ENCODE measurements at places on chromosomes 6 and 20.

GRCh38 chr6:153956808-153957207 is 82.2 kb upstream of the OPRM1 start:
- no peak for DNase-seq

DNA sequence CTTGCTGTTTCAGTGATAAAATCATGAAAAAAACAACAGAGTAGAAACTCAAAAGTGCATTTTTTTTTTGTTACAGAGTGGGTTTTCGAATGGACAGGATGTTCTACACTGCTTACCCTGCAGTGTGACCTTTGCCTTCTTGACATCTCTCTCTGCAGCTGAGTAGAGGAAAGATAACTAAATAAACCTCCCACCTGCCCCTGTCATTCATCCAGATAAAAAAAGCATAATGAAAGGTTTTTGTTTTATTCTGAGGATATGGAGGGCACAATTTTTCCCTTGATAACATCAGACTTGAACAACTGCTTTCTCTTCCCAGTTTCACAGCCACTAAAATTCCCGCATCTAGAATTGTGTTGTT is 193.6 kb upstream of the FOXQ1 start:
- no peak for DNase-seq

DNA sequence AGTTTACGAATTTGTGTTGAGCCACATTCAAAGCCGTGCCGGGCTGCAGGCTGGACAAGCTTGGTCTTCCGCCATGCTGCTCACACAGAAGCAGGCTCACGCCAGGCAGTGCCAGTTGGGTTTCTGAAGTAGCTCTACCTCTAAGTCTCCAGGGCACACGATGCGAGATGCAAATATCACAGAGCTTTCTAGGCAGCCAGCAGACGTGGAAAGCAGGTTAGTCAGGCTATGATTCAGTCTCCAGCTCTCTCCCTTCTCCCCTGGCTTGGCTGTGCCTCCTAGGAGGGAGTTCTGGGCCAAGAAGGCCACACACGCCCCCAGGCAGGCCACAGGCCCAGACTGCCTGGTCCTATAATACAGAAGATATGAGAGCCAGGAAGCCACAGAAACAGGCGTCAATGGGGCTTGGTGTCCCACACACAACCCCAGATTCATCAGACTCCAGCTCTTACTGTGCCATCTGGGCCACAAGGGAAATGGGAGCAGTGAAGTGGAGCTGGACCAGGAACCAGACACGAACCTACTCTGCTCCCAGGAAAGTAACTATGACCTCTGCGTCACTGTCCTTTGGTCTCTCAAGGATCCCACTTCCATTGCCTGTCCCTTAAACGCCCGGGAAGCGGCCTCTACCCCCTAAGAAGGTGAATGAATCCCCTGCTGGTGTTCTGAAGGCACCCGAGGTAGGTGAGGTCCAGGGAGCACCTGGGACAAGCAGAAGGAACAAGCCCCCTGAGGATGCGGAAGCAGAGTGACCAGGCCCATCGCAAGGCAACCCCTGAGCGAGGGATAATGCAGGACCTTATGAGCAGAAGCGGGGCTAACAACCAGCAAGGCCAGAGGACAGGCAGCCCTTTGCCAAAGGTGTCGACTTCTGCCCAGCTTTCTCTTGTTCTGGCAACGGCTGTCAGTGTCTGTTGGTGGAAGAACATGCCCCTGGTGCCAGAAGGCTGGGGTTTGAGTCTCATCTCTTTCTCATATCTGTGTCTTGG is 61.2 kb downstream of the GFOD1 start:
- no peak for DNase-seq

DNA sequence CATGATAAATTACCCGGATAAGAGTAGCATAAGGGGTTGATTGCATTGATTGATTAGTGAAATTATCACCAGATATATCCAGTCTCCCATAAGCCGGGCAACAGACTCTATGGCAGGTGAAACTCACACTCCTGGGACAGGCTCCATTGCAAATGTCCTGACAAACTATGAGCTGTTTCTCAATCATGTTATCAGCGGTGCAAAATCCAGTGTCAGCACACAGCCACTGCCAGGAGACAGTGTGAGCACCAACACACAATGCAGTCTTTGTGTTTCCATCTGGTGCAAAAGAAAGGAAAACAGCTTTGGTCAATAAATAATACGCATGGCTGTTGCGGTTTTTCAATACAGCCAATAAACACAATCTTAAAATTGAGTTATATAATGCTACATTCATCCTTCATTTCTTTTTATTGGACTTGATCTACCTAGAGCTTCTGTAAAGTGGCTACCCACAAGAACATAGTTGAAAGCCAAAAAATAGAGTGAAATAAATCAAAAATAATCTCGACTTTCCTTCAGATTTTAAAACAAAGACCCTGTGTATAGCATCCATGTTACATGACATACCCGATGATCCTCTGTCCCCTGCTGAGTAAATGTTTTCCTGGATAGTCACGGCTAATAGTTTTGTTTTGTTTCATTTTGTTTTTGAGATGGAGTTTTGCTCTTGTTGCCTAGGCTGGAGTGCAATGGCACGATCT is 64.3 kb upstream of the AFDN start:
- DNase-seq: no peak

- DNase-seq: no peak
These were observed 215.6 kb upstream of the CHD6 start for GRCh38 chr20:41833739-41834138.

- DNase-seq: no peak
These were observed 330.7 kb downstream of the CDH26 start for GRCh38 chr20:60288945-60289344.

DNA sequence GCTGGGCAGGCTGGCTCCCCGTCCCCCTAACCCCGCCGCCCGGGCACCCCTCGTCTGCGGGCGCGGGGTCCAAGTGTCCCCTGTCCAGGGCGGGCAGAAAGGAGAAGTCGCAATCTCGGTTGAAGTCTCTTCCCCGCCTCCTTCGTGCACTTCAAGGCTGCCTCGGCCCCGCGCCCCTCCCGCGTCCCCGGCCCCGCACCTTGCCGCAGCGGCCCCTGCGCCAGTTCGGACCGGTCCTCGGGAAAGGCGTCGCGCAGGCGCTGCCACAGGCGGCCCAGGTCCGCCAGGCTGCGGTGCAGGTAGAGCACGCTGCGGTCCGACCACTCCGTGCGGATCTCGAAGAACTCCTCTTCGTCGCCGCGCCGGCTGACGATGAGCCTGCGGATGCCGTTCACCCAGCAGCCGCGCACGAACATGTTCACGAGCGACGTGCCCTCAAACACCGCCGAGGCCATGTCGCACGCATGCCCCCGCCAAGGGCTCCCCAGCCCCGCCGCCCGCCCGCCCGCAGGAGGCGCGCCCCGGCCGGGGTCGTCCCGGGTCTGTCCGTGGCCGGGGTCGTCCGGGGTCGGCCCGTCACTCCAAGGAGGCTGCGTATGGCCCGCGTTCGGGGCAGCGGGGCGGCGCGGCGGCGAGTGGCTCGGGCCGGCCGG is at the start of gene PXDC1:
TSS of gene PXDC1 (minus strand) at position 637 of the 653 bp plus-strand sequence. CDS start at position 455, 182 bp downstream.
- no peak for DNase-seq

DNA sequence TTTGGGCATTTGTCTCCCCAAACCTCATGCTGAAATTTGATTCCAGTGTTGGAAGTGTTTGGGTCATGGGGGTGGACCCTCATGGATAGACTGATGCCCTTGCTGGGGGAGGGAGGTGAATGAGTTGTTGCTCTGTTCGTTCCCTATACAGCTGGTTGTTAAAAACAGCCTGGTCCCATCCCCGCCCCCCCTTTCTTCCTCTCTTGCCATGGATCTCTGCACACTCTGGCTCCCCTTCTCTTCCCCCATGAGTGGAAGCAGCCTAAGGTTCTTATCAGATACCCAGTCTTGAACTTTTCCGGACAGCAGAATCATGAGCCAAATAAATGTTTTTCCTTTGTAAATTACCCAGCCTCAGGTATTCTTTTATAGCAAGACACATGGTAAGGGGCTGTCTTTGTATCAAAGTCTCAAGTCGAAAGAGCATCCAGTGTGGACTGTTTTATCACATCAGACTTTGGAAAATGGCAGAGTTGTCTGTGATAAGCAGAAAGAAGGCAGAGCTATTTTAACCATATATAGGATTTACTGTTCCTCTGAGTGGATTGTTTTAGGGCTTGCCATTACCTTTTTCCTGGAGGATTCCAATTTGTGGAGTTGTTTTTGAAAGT is 31.2 kb downstream of the SLC9A8 start:
- no peak for DNase-seq

GRCh38 chr20:38179846-38180245 is 14.8 kb upstream of the TGM2 start:
- no peak for DNase-seq

GRCh38 chr6:31702405-31702818 is 712 bp downstream of the ABHD16A start:
- peak; percentile 17 for DNase-seq

- no peak for DNase-seq
These were observed 38.8 kb downstream of the ITCH start for GRCh38 chr20:34401741-34402455.

DNA sequence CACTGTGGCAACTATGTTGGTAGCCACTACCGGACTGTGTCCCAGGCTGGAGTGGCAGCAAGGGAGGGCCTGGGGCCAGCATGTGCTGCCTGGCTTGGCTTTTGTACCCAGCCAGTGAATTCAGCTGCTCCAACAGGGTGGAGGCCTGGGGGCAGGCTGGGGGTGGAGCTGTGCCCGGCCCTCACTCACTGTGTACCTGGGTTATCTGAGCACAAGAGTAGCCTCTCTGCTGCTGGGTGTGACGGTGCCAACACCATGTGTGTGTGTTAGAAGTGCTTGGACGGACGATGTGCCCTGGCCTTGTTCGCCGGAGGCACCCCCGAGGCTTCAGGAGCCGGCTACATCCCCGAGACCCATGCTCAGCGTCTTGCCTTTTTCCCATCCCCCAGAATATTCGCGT is 49.2 kb downstream of the EFCAB8 start:
- no peak for DNase-seq

DNA sequence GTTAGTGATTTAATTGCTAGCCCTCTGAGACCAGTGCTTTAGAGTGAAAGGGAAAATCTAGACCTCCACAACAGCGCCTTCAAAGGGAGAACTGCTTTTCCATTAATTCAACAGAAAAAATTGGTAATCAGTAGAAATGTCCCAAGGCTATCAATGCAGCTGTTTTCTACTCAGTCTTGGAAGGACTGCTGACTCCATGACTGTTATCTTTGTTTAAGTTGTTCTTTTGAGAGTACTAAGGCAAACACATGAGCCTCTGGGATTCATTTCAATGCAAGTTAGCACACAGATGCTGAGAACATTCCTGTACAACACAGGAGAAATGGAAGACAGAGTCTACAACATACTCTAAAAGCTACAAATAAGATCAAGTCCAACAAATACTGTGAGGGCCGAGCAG is 301.7 kb upstream of the PTCHD4 start:
- no peak for DNase-seq

DNA sequence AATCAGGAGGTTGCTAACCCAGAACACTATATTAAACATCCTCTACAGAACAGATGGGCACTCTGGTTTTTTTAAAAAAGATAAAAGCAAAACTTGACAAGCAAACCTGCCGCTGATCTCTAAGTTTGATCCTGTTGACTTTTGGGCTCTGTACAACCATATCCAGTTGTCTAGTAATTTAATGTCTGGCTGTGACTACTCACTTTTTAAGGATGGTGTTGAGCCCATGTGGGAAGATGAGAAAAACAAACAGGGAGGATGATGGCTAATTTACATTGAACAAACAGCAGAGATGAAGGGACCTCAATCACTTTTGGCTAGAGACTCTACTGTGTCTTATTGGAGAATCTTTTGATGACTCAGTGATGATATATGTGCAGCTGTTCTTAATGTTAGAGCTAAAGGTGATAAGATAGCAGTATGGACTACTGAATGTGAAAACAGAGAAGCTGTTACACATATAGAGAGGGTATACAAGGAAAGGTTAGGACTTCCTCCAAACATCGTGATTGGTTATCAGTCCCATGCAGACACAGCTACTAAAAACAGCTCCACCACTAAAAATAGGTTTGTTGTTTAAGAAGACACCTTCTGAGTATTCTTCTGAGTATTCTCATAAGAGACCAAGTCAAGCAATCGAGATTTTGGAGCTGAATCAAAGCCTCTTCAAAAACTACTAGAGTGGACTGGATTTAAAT is 201.2 kb upstream of the SHLD1 start:
- DNase-seq: no peak

DNA sequence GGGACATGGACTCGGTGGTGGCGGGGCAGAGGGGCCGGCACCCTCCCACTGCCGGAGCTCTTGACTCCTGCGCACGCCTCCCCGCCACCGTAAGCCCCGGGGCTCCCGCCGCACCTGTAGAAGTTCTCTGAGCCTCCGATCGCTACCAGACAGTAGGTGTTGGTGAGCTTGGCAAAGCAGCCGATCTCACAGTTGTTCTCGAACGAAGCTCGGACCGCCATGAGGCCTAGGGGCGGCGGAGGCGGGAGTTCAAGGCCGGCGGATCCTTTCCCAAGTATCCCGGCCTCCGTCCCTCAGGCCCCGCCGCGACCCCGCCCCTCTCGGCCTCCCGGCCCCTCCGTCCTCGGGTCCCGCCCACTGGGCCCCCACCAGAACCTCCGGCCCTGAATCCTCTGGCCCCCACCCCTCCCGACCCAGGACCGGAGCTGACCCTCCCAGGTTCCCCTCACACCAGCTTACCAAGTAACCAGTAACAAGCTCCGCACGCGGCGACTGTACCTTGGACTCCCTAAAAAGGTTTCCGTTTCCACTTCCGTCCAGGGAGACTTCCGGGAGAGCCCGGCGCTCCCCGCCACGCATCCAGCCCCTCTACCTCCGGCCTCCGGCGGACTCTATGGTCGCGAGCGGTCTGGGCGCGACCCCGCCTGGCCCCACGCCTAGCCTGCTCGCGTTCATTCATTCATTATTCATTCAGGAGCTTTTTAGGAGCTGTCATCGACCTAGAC is at the start of gene EIF6:
TSS of gene EIF6 (minus strand) at position 506 of the 725 bp plus-strand sequence. CDS start at position 221, 285 bp downstream.
- peak; percentile 83 for DNase-seq

DNA sequence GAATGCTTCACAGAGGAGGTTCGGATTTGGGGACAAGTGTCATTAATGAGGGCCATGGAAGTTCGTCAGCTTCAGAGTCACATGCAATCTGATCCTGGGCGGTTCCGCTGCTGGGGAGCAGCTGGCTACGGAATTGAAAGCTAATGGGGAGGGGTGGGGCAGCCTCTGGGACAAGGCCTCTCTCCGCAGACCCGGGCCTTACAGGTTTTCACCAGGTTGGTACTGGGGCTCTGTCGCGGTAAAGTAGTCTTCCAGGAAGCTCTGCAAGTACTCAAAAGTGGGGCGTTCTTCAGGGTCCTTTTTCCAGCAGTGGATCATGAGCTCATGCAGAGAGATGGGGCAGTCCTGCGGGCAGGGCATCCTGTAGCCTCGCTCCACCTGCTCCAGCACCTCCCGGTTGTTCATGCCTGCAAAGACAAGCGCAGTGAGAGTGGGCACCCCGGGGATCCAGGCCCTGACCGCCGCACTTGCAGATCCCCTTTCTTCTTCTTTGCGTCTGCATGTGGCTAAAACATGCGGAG is 55.9 kb upstream of the TRAF3IP2 start:
- no peak for DNase-seq

GRCh38 chr6:110776413-110776812 is 38.9 kb downstream of the CDK19 start:
- DNase-seq: no peak

DNA sequence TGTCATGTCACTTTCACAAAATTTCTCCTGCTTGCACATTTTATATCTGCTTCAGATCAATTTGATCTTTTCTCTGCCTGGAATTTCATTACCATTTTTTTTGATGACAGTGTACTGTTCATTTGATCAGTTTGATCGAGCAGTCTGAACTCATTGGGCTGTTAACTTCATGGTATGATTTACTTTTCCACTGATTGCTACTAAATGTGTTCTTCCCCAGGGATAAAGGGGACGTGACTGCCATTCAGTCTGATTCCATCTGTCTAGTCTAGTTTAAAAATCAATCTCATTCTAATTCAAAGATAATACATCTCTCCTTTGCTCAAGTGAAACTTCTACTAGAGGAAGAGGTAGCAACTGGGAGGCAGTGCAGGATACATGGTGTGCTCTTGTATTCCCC is 21.1 kb downstream of the LAMP5 start:
- DNase-seq: no peak
